ENCODE measurements at places on chromosomes 12 and 14. TPM values are rescaled to one million over a fixed set of nuclear protein-coding genes. Genes with fewer than 3 reads are reported as not detected.

AMN gene
- 0.09 TPM for polyA plus RNA-seq

GYS2 gene
- polyA plus RNA-seq, result not detected

DNA sequence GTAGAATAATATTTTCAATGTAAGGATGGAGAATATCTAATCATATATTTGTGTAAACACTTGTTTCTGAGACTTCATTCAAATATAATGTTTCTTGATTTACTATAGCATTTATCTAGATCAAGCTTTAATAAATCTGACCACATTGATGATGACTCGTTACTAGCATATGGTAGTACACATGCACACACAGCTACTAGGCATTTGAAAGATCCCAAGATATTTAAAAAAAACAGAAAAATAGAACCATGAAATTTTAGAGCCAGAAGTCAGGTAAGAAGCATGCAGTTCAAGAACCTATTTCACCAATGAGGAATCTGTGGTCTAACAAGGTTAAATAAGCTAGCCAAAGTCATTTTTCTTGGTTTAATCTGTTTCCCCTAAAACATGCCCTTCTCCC, 32.0 kb downstream of the DCP1B start:
- DNase-seq, result no peak

- DNase-seq, result no peak
Measured at GRCh38 chr12:110379197-110379596, 24.3 kb downstream of the ANAPC7 start.

GRCh38 chr14:36879558-36879957, 217.9 kb downstream of the PAX9 start:
- DNase-seq, result no peak
